ENCODE measurements at places on chromosomes 12 and 14.

- no peak for DNase-seq
Observed at GRCh38 chr14:55198749-55199148, 7.4 kb upstream of the DLGAP5 start.

GRCh38 chr14:35747379-35747778 lies 61.7 kb downstream of the RALGAPA1 start:
- no peak for DNase-seq

- DNase-seq: no peak
Observed at GRCh38 chr12:57528176-57528575, 5.6 kb downstream of the MBD6 start.

DNA sequence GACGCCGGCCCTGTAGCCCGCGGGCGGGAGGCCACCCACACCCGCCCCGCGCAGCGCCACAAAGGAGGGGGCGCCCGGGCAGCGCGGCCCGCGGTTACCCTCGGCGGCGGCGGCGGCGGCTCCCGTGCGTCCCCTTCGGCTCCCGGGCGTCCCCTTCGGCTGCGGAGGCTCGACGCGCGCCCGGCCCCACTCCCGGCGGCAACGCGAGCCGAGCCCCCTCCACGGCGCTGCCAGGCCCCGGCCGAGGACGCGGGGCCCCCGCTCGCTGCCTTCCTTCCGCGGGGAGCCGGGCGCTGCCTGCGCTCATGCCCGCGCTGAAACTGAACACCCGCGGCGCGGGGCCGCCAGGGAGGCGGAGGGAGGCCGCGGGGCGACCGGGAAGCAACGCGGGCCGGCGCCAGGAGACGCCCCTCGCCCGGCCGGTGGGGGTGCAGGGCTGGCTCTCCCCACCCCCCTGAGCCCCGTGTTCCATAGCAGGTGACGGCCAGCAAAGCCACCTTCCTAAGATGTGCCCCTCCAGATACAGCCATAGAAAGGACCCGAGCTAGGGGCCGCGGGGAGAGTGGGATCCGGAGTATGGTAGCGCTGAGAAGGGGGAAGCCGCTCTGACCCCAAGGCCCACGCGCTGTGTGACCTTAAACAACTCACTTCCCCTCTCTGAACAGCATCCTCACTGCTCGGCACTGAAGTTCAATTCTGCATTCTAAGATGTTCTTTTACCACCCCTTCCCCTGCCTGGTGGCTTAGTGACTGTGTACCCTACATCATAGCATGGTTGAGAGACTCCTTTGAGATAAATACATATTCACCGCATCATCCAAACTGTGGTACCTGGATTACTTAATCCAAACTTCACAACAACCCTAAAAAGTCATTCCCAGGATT lies 42.8 kb downstream of the KDM2B start:
- DNase-seq: no peak

- DNase-seq: peak; percentile 61
Observed at GRCh38 chr12:56628671-56629458, 1.3 kb downstream of the BAZ2A start.

DNA sequence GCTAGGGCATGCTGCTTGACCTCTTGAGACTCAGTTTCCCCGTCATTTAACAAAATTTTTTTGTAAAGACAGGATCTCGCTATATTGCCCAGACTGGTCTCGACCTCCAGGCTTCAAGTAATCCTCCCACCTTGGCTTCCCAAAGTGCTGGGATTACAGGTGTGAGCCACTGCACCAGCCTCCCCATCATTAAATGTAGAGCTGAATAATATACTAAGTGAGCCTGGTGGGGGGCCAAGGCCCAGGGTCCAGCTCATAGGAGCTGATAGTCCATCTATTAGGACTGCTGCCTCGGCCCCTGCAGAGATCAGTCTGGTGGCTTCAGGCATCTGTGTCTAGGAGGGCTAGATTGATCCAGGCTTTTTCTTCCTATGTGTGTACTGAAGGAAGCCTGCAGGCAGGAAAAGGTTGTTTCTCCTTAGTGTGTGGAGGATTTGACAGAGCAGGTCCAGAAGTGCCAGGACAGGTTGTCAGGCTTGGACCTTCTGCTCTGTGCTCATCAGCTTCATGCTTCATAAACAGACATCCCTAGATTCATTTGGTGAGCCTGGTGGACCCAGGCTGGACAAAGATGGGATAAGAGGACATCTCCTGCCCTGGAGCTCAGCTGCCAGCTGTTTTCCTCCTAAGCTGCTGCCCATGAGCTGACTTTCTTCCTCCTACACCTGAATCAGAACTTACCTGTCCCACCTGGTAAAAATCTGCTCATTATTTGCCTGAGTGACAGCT lies 135.4 kb downstream of the ZFP36L1 start:
- DNase-seq: no peak

- DNase-seq: no peak
Observed at GRCh38 chr14:86626530-86626929, 1096.6 kb downstream of the FLRT2 start.

DNA sequence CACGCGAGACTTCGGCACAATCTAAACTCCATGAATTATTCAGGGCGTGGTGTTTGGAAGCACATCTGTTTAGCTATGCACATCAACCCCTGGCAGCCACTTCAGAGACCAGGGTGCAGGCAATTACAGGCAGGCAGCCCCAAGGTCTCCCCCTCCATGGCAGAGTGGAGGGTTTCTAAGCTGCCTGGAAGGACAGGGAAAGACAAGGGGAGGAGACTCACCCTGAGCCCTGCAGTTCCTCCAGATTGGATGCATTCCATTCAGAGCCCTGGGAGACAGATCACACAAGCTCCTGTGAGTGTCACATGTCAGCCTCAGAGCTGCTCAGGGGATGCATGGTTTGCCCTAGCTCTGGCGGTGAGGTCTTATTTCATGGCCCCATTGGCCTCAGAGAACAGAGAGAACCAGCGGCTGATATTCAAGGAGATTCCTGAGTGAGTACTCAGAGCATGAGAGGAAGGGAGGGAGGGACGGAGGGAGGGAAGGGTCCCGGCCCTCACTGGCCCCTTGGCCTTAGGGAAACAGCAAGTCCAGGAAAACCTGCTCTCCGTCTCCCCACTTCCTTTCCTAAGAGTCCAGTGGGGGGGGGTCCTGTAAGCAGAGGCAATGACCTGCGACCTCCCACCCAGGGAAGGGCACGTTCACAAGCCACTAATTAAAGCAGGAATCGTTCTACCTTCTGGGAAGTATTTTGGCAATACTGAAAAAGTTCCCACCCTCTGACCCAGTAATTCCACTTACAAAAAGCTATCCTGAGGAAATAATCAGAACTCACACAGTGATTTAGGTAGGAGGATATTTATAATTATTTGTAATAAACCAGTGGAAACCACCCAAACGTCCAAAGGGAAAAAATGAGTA lies 55.1 kb downstream of the SSH1 start:
- DNase-seq: no peak

GRCh38 chr12:30095511-30095910 lies 311.8 kb upstream of the TMTC1 start:
- DNase-seq: no peak

- DNase-seq: no peak
Observed at GRCh38 chr12:115213538-115214016, 529.6 kb upstream of the TBX3 start.

- no peak for DNase-seq
Observed at GRCh38 chr14:91942946-91943345, 4.5 kb downstream of the FBLN5 start.

- no peak for DNase-seq
Observed at GRCh38 chr14:67257906-67258305, 16.7 kb downstream of the PALS1 start.

GRCh38 chr14:75005357-75005756 lies 2.6 kb downstream of the EIF2B2 start:
- no peak for DNase-seq

DNA sequence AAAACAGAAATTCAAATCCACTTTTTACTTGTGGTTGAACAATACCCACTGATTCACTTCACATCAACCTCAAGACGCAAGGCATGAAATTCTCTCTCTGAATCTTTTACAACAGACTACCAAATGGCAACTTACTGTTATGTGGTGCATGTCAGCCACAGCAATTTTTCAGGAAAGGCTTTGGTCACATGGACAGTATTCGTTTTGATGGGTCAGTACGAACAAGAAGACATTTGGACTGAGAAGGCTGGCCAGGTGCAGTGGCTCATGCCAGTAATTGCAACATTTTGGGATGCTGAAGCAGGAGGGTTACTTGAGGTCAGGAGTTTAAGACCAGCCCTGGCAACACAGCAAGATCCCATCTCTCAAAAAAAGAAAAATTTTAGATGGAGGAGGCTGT lies 144.0 kb downstream of the SEC23A start:
- no peak for DNase-seq

DNA sequence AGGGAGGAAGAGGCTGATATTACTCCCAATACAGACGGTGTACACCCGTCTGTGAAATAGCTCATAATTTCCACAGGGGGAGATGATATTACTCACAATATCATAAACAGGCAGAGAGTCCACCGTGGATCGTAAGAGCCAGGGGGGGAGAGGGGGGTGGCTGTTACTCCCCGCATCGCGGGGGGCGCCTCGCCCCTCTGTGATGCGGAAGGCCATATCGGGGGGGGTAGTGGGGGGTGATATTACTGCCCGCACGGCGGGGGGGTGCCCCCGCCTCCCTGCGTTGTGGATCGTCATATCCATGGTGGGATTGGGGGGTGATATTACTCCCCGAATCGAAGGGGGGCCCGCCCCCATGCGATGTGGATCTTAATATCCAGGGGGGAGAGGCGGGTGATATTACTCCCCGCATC lies 91.9 kb downstream of the FRMD6 start:
- no peak for DNase-seq

GRCh38 chr12:53965281-53966084 lies 7.4 kb upstream of the HOXC11 start:
- DNase-seq: no peak

DNA sequence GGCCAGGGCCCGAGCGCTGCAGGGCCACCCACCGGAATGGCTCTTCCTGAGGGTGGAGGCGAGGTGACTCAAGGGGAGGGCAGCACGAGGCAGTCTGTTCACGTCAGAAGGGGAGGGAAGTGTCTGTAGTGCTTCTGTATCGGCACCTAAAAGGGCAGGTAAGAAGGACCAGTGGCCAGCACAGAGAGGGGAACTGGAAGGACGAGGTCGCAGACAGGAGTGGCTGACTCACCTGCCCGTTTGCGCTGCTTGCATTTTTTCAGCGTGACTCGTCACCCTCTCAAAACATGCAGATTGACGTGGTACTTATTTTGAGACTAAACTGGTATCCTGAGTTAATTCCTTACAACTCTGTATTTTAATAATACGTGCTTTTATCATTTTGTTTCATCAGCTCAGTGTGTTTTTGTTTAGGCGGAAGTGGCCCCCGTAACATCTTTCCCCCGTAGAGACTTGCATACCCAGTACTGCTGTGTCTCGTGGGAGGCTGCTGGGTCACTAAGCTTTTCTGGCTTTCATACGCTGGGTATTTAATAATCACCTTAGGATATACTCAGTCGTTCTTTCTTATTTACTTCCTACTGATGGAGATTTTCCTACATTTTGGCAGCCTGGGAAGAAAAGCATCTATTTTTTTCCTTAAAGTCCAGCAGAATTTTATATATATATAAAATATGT lies 26.4 kb downstream of the SFSWAP start:
- no peak for DNase-seq

DNA sequence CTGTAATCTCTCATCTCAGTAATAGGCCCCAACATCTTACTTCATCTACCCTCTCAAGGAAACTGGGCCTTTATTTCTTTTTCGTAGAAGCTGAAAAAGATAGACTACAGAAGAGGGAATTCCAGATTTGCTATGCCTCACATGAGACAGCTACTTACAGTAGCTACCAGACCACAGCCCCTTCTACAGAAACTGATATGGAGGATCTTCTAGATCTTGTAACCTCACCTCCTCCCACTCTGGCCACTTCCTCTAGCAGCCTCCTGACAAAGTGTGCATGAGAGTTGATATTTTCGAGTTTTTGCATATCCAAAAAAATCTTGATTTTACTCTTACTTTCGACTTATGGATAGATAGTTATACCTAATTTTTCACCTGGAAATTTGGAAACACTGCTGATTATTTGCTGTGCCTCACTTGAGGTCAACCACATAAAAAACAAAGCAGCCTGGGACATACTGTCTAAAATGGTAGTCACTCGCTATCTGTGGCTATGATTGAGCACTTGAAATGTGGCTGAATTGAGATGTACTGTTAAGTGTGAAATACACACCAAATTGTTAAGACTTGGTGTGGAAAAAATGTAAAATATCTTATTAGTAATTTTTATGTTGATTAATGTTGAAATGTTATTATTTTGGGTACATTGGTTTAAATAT lies 86.3 kb upstream of the NID2 start:
- DNase-seq: no peak

DNA sequence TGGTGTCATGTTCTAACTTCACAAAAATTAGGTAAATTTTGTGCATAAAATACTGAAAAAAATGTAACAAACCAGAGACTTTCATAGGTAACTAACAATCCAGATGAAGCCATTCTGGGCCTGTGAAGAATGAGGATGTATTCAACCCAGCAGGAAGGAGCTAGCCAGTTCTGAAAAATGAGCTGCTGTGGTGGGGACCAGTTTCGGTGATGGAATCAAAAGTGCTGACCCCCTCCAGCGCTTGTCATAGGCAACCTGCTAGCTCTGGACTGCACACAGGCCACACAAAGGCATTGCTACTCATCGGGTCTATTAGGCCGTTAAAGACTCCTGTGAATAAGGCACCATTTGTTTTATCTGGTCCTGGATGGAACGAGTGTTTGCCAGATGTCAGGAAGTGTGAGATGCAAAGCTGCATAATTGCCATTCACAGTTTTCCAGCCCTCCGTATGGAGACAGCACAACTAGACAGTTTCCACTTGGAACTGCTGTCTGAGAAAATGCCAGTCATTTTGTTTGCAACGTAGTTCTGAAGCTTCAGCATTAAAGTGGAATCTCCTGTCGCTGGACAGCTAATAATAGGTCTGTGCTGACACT lies 3.3 kb upstream of the RIMBP2 start:
- DNase-seq: no peak

GRCh38 chr12:107774349-107775029 lies at the start of gene ASCL4:
TSS of gene ASCL4 (plus strand) at chr12:107774704. CDS start at chr12:107775219, 515 bp downstream.
- no peak for DNase-seq

- DNase-seq: no peak
Observed at GRCh38 chr14:60302663-60303062, 53.6 kb downstream of the PPM1A start.

DNA sequence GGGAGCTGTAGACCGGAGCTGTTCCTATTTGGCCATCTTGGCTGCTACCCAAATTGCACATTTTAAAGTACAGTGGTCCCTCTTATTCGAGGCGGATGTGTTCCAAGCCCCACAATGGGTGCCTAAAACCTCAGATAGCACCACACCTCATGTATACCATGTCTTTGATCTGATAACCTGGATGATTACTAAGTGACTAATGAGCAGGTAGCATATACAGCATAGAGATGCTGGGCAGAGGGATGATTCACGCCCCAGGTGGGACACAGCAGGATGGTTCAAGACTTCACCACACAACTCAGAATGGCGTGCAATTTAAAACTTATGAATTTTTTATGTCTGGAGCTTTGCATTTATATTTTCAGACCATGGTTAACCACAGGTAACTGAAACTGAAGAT lies 255.0 kb downstream of the AKAP6 start:
- no peak for DNase-seq

- no peak for DNase-seq
Observed at GRCh38 chr12:93540466-93540865, 32.0 kb upstream of the SOCS2 start.

- no peak for DNase-seq
Observed at GRCh38 chr14:52412426-52412825, 98.3 kb downstream of the PTGER2 start.

Measured in activated T-cell treated with anti-CD3 and anti-CD28 coated beads, Interleukin-2, amount 50 U/mL, for 1 hour (primary cell).